Stimulated activated CD8-positive, alpha-beta memory T cell treated with anti-CD3 and anti-CD28 coated beads, Interleukin-2, amount 100 ng/mL, for 1 hour (primary cell): ENCODE measurements at places on chromosomes 2 and 18.

- no peak for DNase-seq
Measured at GRCh38 chr18:9741793-9742523, 33.9 kb downstream of the RAB31 start.

DNA sequence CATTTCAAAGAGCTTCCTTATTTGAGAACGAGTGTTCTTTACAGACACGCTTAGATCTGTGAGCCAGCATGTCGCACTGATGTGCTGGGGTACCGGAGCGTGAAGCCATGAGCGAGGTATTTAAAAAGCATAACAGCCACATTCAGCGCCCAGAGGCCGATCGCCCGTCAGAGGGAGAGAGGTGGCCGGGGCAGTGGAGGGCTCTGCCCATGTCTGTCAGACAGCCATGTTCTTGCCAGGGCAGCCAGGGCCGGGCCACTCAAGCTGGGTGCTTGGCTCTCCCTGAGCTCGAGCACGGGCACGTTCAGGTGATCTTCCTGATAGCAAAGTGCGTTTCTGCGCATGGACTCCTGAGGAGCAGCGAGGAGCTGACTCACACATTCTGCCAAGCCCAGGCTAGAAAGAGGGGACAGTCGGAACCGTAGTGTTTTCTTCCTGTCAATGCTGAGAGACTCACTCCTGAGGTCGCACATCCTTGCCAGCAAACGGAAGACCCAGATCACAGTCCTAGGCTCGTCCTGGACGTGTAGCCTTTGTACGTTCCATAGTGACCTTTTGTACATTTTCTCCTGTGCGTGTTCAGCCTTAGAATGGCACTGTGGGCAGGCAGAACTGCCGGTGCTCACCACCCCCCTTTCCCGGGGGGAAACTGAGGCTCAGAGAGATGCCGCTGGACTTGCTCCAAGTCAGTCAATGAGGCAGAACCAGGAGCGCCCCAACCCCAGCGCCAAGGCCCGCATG lies 100.7 kb downstream of the NFATC1 start:
- no peak for DNase-seq

DNA sequence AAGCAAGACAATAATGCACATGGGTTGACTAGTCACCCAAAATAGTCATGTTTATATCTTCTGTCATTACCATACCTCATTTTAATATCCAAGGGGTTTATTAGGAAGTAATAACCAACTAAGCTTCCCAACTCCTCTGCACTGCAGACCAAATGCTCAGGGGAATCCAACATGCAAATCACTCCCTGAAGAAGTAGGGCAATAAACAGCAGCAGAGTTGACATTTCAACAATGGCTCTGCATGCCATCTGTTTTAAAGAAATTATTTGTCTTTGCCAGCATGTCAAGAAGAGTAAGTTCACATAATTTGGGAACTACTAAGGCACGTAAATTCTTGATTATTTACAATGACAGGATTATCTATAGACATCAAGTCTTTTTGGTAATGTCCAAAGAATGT lies 84.4 kb upstream of the LYPD1 start:
- no peak for DNase-seq

- DNase-seq = no peak
Measured at GRCh38 chr2:3181416-3182010, 196.1 kb downstream of the EIPR1 start.

DNA sequence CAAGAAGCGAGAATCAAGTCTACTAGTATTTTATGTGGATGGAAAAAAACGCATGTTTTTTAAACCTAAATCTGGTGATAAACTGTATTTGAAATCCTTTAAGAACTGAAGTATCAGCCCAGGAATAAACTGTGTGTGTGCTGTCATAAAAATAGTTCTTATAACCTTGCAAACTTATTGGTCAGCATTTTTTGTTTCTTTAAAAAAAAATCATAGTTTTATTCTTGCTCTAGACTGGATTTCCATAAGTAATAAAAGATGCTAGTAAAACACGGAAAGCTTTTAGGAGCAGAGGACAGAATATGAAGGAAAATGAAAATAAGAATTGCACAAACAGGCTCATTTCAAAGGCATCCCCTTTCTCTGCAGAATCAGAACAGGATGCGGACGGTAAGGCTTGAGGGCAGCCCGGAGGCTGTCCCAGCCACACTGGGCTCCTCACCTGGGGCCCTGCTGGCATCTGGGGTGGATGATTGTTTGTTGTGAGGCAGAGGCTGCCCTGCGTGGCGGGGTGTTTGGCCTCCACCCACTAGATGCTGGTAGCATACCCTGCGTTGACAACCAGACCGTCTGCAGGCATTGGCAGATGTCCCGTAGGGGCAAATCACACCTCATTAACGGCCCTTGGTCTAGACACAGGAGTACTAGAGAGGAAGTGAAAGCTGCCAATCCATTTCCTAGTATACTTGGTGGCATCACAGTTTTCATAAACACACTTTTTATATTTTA lies 52.5 kb downstream of the MBP start:
- DNase-seq = no peak

DNA sequence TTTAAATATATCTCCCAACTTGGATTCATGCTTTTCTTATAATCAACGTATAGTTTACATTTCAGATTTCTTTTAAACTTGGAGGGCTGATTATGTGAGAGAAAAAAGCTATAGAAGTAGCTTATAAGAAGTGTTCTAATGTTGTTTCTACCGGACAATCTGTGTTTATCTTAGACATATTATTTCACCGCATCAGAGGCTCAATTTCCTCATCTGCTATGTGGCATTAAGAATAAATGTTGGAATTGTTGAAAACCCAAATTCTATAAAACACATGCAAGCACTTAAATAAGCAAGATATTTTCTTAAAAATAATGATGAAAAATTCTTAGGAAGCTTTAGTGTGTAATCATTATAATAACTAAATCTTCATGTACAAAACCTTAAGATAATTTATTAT lies 407.9 kb downstream of the HRH4 start:
- no peak for DNase-seq

DNA sequence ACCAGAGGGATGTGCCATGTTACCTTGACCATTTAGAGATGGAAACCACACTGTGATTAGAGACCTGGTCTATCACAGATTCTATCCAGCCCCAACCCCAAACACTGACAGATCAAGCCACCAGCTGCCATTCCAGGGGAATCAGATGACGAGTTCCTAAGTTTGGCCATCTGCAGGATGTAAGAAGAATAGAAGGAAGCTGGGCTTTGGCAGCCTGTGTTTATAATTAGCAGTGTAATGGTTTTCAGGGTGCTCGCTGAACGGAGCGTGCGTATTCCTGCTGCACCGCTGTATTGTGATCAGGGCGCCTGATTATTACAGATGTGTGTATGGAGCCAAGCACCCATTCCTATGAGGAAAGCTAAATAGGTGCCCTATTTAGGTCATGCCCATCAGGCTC lies 138.1 kb downstream of the LRRC30 start:
- no peak for DNase-seq

GRCh38 chr2:62964050-62964449 lies 86.6 kb upstream of the OTX1 start:
- DNase-seq = no peak

DNA sequence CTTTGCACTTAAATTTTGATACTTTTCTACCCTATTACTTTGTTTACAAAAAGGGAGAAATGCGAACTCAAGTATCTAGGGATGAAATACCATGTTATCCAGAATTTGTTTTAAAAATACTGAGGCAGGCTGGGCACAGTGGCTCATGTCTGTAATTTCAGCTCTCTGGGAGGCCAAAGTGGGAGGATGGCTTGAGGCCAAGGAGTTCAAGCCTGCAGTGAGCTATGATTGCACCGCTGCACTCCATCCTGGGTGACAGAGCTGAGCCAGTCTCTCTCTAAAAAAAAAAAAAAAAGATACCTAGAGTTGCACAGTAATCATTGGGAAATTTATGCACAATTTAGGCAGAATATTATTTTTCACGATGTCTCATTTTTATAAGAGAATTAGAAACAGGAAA lies 12.4 kb upstream of the VAPA start:
- DNase-seq = no peak

- DNase-seq = no peak
Measured at GRCh38 chr2:100568989-100569388, 6.2 kb downstream of the PDCL3 start.

- DNase-seq = no peak
Measured at GRCh38 chr2:43169099-43169945, 57.1 kb downstream of the ZFP36L2 start.

- no peak for DNase-seq
Measured at GRCh38 chr2:56315376-56315775, 131.6 kb downstream of the CCDC85A start.

GRCh38 chr2:164281896-164282295 lies 339.4 kb downstream of the GRB14 start:
- no peak for DNase-seq

- DNase-seq = no peak
Measured at GRCh38 chr2:29603341-29603740, 318.0 kb downstream of the ALK start.

DNA sequence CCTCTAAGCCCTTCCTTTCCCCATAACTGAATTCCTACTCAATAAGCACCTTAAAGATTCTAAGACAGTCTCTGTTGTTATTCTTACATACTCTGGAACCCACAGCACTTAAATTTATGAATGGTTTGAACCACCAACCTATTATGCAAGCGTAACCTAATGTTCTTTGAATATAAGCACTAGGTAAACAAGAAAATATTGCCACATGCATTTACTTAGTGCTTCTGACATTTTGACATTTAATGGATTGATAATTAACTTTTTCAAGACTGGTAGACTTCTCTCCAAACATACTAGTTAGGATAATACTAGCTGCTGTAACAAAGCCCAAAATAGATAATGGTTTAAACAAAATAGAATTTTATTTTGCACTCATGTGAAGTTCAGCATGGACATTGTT lies 164.8 kb downstream of the ARHGAP15 start:
- no peak for DNase-seq

- no peak for DNase-seq
Measured at GRCh38 chr2:166867874-166868514, 20.3 kb upstream of the XIRP2 start.

DNA sequence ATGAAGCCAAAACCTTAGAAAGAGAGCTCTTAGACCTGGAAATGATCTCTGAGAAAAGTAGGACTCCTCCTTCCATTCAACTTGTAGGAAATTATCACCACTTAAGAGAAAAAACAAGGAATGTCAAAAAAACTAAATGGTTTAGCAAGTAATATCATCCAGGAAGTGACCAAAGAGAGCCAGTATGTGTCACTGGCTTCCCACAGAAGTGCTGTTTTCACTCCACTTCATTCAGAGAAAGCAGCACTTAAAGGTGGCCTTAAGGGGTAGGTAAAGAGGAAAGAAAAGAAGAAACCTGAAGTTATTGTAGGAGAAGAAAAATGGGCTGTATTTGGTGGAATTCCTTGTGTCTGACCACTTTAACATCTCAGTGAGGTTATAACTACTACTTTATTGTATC lies 414.4 kb upstream of the ETAA1 start:
- no peak for DNase-seq
